ENCODE measurements at places on chromosomes 11 and 22.
A peak's percentile ranks its signal among the peaks of the same experiment; 100 is the strongest.

DNA sequence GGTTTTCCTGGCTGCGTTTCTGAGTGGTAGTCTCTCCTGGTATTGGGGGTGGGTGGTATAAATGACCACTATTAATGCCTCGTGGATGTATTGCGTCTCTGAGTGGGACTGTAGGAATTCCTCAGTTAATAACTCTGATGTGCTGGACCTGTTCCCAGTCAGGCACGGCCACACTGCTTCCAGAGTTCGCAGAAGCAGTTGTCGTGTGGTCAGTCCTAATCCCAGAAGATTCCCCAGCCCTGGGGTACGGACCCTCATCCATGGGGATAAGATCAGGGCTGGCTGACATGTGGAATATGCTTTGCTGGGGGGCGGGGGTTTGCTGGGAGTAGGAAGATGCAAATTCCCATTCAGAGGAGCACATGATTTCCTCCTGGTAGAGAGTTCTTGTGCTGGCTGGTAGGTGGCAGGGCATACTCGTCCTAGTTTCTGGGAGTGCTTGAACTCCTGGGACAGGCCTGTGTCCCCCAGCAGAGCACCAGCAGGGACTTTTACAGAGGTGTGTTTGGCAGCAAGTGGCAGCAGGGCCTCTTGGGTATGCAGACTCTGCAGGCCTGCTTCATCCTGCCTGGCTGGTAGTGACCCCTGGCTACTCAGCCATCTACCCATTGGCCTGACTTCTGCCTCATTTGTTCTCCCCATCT lies 157.4 kb downstream of the NAV2 start:
- no peak for DNase-seq

DNA sequence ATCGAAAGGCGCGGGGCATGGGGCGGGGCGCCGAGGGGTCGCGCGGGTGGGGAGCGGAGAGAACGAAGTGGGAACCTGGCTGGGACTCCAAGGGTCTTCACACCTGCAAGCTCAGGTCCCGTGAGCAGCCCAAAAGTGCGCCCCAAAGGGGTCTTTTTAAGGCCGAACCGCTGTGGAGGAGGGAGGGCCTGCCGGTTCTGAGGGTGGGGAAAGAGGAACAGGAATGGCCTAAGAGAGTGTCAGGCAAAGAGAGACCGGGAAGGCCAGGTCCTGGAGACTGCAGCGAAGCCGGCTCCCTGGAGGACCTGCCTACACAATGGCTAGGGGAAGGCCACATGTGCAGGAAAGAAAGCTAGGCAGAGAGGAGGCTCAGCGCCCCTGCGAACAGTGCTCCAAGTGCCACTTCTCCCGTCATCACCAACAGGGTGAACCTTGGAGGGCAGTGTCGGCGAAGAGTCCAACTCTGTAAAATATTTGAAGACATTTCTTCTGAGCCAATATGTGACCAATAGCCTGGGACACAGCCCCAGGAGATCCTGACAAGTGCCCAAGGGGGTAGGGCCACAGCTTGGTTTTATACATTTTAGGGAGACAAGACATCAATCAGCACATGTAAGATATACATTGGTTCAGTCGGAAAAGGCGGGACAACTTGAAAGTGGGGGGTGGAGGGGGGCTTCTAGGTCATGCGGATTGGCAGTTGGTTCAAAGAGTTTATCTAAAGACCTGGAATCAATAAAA lies 710 bp upstream of the DGCR2 start:
- no peak for DNase-seq

- no peak for DNase-seq
These were observed 193.5 kb upstream of the PITPNB start for GRCh38 chr22:28112548-28113043.

- no peak for DNase-seq
These were observed 5.4 kb upstream of the MIF start for GRCh38 chr22:23888615-23889401.

- no peak for DNase-seq
These were observed 9.3 kb upstream of the CDC42BPG start for GRCh38 chr11:64853709-64854108.

- DNase-seq, result no peak
These were observed 231.2 kb upstream of the MTNR1B start for GRCh38 chr11:92738276-92738675.

GRCh38 chr22:50608996-50609395 lies 8.4 kb downstream of the MAPK8IP2 start:
- no peak for DNase-seq

DNA sequence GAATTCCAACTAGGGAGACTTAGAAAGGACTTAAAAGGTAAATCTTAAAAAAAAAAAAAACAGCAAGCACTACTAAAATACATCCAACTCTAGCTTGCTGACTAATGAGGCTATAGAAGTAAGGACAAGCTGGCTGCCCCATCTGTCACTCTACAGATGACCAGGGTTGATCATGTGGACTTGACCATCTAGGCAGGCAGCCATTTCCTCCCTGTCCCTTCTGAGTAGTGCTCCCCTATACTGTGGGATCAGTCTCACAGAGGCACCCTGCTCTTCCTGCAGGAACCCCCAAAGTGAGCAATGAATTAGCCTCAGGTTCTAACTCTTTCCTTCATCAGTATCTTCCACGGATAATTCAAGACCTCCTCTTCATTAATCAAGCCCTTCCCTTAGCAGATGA lies 12.3 kb downstream of the SLC1A2 start:
- no peak for DNase-seq

GRCh38 chr11:75112200-75112599 lies 15.5 kb upstream of the OR2AT4 start:
- no peak for DNase-seq

DNA sequence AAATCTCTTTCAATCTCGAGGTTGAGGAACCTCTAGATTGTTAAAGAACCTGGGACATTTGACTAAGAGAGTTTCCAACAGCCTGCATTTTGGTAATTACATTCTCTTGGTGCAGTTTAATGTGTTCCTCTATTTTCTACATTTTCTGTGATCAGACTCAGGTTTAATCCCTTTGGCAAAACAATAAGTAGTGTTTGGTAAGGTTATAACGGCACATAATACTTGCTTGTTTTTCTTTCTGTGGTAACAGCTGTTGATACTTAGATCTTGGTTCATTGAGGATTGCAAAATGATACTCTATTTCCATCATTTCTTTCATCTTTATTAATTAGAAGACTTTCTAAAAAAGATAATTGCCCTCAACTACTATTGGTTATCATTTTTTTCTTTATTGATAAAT lies 271.3 kb downstream of the SBF2 start:
- no peak for DNase-seq

- DNase-seq, result no peak
These were observed 12.6 kb downstream of the WNT7B start for GRCh38 chr22:45964372-45964771.

DNA sequence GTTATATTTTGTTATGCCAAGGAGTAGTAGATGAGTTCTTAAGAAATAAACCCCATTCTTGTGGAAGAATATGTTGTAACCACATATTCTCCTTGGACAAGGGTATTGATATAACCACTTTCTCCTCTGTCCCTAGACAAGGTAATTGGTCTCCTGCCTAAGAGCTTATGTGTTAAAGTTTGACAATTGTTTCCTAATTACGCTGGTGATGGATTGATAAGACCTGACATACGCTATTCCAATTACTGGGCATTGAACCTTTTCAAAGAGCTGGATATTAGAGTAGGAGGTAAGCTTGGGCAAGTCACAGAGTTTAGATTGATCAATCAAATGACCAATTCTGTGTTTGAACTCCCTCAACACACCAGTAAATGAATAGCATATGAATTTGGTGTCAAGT lies 88.9 kb downstream of the RAB38 start:
- no peak for DNase-seq

DNA sequence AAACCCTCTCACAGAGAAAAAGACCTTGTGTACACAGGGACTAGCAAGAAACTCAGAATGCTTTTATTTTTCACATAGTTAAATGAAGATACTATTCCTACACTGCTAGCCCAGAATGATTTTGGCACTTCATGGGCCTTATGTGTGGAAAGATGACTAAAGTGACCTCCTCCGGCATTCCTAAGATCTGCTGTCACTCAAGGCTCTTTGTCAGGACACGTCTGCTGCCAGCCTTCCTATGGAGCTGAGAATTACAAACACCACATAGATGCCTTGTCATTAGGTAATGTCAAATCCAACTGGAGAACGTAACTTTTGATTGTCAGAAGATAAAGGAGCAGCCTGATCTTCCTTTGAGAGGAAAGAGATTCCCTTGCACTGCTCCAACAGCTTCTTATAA lies 249.1 kb downstream of the FAT3 start:
- no peak for DNase-seq

GRCh38 chr11:124886476-124886875 lies 11.2 kb downstream of the ROBO4 start:
- no peak for DNase-seq

DNA sequence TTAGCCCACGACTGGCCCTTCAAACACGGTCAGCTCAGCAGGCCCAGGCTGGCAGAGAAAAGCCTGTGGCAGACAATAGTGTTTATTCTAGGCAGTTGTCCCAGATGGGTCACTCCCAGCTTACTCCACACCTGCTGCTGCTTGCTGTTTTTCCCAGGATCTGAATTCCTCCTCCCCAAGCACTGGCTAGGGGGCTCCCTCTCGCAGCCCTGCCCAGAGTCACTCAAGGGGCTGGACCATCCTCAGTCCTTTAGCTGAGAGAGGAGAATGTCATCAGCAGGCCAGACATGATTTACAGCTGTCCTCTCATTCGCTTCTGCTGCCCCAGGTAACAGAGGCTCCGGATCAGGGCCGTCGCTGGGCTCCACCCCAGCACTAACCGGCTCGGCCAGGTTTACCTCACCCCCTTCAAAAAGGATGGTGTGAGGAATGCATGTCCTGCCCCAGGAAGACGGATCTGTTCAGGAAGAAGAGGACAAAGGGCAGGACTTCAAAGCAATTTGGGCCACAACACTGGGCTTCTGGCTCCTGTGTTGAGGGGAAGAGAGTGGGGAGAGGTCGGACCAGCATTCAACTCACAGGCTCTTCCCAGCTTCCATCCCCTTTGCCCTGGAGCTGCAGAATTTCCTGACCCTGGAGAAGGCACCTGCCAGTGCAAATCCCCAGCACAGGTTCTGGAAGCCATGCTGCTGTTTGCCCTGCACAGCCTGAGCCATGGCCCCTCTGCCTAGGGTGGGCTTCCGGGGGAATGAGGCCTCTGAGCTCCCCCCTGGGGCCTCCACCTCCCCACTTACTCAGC lies 59.7 kb upstream of the BARX2 start:
- peak; percentile 26 for DNase-seq

DNA sequence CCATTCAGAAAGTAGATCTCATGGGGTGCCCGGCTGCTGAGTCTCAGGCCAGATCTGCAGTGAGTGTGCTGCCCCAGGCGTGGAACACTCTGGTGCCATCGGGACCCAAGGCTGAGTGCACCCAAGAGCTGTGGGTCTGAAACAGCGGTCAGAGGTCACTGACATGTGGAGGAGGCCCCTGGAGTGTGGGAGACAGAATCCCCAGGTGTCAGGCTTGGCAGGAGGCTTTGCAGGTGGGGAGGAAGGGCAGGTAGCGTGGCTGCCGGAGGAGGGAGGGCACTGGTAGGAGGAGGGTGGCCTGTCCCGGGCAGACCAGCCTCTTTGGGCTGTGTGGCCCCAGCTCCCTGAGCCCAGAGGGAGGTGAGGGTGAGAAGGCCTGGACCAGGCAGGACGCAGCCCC lies 31.7 kb upstream of the KRTAP5-6 start:
- DNase-seq, result no peak

DNA sequence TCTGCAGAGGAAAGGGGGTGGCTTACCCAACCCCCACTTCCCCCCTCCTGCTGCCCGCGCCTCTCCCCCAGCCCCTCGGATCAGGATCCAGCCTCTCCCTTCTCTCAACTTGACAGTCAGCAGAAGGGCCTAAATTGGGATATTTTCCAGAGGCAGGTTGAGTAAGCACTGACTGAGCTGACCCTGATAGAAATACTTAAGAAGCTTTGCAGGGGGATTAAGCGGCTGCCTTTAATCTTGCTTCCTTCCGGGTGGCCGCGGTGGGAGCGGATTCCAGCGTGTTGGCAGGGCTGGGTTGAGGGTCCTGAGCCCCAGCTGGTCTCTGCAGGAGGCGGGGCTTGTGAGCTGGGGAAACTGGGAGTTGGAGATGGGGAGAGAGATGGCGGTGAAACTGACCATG lies 445.2 kb downstream of the NTM start:
- no peak for DNase-seq

DNA sequence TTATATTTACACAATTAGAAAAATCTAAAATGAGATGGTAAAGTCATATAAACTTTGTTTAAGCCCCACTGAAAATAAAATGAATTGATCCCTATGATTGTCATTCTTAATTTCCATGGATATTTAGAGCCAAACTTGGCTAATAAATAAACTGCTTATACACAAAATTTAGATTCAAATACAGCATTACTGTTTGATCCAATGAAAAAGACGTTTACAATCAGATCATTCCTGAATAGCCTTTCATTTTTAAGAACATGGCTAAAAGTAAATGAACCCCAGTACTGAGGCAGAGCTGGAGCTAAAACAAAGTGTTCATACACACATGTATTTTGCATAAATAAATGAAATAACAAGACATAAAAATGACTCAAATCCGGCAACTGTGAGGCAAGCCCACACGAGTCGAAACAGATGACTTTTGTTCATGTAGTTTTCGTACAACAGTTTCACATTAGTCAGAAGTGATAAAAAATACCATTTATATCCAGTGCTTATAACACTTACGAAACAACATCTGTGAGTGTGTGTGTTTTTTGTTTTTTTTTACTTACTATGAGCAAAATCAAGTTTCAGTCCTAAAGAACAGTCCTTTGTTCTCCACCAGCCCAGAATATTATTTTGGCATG lies 386.5 kb downstream of the SOX6 start:
- no peak for DNase-seq

DNA sequence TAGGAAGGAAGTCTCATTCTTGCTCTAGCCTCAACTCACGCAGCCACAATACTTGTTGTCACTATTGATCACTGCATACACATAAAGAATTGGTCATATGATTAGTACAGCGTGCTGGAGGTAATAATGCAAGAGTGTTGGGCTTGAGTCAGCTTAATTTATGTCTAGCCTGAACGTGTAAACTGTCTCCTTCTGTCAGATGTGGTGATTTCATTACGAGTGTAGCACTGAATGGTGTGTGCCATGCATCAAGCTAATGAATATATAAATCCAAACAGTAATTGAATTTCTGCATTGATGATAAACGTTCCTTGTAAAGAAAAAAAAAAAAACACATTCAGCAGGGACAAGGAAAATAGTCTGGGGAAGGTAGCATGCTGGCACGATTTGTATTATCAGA lies 396.2 kb upstream of the RAG2 start:
- no peak for DNase-seq

DNA sequence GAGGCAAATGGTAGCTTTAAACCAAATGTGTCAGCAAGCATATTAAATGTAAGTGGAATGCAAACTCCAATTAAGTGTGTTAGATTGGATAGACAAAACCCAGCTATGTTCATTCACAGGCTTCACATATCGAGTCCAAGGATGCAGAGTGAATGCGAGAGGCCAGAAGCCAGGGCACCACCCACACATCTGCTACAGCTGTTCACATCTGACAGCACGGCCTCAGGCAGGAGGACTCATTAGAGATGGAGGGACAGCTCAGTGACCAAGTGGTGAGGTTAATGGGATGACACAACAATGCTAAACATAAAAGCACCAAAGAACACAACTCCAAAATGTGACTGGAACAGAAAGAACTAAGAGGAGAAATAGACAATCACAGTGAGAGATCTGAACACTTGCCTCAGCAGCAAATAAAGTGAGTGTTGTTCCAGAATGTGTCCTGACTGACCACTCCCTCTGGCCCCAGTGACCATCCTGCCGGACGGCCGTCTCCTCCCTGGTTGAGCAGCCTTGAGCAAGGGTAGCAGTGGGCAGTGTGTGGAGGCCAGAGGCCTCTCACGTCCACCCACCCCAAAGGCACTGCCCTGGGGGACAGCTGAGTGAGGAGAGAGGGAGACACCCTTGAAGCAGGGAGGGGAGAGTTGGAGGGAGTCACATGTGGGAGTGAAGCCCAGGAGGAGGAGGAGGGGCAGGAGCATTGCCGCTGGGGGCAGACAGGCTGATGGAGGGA lies 23.8 kb downstream of the ALG12 start:
- DNase-seq, result no peak

Measured in NCI-H187 treated with DMSO at 0.1 percent for 48 hours (cell line).